Activated CD4-positive, alpha-beta memory T cell treated with anti-CD3 and anti-CD28 coated beads for 36 hours (primary cell): ENCODE measurements at places on chromosomes 7 and 10.

- DNase-seq, result no peak
Observed at GRCh38 chr7:21365866-21366624, 61.8 kb upstream of the SP4 start.

GRCh38 chr10:67141300-67141699, 215.5 kb downstream of the LRRTM3 start:
- DNase-seq, result no peak

- no peak for DNase-seq
Observed at GRCh38 chr10:74976565-74976964, 134.9 kb upstream of the SAMD8 start.

GRCh38 chr10:52019077-52019555, 295.0 kb upstream of the DKK1 start:
- DNase-seq, result no peak

DNA sequence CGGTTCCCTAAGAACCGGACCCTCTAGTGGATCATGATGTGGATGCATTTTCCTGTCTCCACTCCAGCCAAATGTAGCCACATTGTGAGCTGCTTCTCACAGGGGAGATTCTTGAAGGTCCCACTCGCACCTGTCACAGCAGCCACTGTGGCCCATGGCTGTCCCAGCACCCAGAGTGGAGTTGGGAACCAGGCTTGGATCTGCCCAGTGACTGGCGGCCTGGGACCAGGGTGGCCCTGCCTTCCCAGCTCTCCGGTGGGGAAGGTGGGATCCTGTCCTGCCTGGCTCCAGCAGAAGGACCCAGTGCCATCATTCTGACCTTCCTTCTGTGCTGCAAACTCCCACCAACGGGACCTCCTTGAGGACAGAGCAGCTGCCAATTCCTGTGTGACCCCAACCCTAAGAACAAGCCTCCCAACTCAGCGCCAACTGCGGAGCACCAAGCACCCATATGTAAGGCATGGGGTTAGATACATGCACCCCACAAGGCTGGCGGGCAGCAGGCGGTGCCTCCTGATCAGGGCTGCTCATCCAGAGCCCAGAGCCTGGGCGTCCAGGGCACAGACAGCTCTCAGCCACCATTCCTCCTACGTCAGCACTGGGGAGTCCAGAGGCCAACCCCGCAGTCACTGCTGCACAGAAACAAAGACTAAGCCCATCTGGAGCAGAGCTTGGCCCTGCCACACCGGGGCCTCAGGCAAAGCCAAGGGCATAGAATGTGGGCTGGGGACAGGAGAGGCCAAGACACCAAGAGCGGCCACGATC, 28.8 kb downstream of the EBF3 start:
- no peak for DNase-seq

DNA sequence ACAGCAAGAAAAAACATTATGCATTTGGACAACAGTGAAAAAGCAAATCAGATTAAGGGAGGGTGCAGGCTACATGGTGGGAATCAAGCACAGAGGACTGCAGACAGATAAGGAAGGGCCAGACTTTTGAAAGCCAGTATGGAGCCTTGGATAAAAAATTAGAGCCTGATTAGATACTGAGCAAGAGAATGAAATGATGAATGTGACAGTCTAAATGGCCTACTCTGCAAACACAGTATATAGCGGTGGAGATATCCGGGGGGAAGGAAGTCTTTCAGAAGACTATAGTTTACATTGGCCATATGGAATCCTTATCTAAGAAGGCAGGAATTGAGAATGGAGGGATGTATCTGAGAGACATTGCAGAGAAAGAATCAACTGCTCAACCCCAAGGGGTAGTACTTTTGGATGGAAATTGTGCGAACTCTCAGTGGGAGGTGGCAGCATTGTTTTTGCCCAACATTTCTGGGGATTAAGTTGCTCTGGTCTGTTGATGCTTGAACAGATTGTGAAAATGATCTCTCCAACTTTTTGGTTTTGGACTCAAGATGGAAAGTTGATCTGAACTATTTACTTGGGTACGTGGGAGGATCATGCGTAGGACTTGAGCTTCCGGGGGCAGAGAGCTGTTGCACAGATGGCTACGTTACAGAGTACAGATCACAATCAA, 39.4 kb upstream of the CHCHD3 start:
- DNase-seq, result no peak

GRCh38 chr7:7859411-7859810, 109.2 kb upstream of the GLCCI1 start:
- DNase-seq, result no peak

- peak; percentile 12 for DNase-seq
Observed at GRCh38 chr7:135510592-135511183, 786 bp upstream of the CNOT4 start.
